Naive B cell (primary cell): ENCODE measurements at places on chromosomes 5 and 9. TPM values are rescaled to one million over a fixed set of nuclear protein-coding genes. Genes with fewer than 3 reads are reported as not detected.

The DNAH5 gene
- not detected for polyA plus RNA-seq

The LIX1 gene
- polyA plus RNA-seq: 0.95 TPM

The LCN1 gene
- not detected for polyA plus RNA-seq

GRCh38 chr9:137550231-137550621 lies at the start of gene PNPLA7:
Gene PNPLA7 (minus strand): TSS chr9:137550402. CDS start chr9:137550197, 205 bp downstream.
- peak; percentile 69 for DNase-seq

DNA sequence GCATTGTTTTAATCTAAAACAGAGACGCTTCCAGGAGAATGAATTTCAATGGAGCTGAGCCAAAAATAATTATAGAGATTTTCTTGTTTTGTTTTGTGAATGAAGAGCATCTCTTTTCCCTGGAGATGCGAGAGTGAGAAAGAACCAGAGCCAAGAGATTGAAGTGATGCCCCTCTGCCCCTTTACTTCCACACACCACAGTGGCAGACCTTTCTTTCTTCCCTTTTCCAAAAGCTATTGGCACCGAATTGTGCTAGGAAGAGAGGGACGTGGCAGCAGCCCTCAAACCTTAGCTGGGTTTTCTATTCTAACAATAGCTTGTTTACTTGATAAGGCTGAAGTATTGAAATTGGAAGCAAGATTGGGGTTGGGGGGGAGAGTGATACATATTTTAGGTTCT lies 133.0 kb upstream of the TMEM161B start:
- no peak for DNase-seq

The SLIT3 gene
- not detected for polyA plus RNA-seq

GRCh38 chr5:83000428-83000827 lies 76.8 kb downstream of the TMEM167A start:
- no peak for DNase-seq

- DNase-seq: no peak
Observed at GRCh38 chr5:55316837-55317236, 9.0 kb downstream of the MTREX start.

The NSUN2 gene
- polyA plus RNA-seq: 45.7 TPM

DNA sequence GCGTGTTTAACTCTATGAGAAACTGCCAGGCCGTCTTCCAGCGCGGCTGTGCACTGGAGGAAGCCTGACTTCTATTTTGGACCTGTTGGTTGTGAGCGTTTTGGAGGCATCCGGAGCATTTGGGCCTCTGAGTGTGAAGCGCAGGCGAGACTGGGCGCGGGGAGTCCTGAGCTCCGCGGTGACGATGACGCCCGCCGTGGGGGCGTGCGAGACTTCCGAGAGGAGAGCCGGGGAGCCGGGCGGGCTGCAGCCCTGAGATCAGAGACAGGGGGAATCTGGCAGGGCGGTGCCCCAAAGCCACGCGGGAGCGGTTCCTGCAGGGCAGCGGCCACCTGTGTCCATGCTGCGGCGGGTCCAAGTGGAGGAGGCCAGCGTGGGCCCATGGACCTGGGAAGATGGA lies 47.4 kb downstream of the NTNG2 start:
- no peak for DNase-seq

DNA sequence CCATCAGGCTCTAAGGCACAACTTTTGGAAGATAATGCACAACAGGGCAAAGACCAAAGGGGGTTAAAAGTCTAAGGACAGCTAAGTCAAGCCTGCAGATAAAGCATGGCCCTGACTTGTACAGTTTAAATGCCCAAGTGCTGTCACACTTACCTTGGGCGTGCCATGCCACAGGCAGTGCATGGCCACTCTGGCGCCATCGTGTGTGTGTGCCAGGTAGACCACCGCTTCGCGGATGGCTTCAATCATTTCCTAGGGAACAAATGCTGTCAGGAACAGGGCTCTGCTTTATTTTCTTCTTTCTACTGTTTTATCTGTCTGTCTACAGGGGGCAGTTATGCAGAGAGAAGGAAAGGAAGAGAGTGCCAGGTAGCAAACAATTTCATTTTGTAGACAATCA lies 19.3 kb downstream of the PUM3 start:
- no peak for DNase-seq

The ARHGEF39 gene
- polyA plus RNA-seq: 2.6 TPM

The SUSD1 gene
- 9.2 TPM for polyA plus RNA-seq

DNA sequence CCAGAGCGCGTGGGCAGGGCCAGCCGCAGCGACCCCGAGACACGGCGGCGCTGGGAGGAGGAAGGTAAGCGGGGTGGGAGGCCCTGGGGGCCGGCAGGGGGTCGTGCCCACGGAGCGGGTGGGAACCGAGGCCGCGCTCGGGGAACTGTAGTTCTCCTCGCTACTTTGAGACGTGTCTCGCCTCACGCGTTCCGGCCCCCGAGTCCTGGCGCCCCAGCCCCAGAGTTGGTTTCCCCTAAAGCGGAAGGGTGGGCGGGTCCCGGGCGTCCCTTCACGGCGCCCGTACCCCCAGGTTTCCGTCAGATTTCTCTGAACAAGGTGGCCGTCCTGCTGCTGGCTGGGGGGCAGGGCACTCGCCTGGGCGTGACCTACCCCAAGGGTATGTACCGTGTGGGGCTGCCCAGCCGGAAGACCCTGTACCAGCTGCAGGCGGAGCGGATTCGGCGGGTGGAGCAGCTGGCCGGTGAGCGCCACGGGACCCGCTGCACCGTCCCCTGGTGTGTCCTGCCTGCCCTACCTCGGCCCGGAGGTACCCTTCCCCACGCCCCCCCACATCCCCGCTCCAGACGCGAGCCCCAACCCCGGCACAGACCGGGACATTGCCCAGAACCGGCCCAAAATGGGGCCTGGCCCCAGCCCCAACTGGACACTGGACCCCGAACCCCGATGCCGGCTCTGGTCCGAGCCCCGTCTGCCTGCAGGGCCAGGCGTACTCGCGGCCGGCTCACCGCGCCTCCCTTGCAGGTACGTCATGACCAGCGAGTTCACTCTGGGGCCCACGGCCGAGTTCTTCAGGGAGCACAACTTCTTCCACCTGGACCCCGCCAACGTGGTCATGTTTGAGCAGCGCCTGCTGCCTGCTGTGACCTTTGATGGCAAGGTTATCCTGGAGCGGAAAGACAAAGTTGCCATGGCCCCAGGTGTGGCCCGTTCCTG lies 709 bp downstream of the UAP1L1 start:
- DNase-seq: peak; percentile 57

- DNase-seq: no peak
Observed at GRCh38 chr5:161030229-161030628, 178.2 kb upstream of the ATP10B start.

GRCh38 chr5:66174338-66174737 lies 30.2 kb downstream of the SREK1 start:
- no peak for DNase-seq

DNA sequence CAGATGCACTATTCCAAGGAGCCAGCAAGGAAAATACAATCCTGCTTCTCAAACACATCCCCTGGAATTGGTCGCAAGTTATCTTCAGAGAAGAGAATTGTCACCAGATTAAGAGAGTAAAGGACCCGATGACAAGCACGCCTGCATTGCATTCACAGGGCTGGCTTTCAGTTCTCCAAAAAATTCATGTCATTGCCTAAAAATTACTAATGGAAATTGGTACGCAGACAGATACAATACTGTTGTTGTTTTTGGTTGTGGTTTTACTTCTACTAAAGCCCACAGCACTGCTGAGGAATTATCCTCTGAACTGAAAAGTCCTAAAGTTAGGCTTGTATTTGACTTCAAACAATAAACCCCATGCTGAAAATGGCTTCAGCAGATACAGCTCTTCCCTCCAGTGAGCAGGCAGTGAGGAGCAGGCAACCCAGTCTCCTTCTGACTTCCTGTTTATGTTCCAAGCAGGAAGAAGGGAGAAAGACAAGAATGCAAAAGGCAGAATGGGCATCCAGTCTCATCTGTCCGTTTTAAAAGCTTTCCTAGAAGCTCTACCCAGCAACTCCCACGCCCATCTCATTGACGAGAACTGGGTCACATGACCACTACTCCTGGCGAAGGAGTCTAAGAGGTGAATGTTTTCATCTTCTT lies 80.6 kb upstream of the ZNF366 start:
- DNase-seq: no peak

The RASGRF2 gene
- not detected for polyA plus RNA-seq

DNA sequence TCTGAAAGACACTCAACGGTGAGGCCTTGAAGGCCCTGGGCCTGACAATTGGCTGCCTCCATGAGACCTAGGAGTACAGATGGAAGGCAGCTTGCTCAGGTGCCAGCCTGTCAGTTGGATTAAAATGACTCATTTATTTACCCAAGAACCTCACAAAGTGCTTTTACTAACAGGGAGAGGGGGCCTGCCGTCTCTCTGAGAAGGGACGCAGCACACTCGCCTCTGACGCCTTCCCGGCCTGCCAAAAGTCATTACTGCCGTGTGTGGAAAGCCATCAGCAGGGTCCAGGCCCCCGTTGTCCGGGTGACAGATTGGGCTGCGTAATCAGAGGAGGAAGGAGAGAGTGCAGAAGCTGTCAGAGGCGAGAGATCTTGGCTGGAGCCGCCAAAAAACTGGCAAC lies 32.4 kb downstream of the DDX31 start:
- no peak for DNase-seq

DNA sequence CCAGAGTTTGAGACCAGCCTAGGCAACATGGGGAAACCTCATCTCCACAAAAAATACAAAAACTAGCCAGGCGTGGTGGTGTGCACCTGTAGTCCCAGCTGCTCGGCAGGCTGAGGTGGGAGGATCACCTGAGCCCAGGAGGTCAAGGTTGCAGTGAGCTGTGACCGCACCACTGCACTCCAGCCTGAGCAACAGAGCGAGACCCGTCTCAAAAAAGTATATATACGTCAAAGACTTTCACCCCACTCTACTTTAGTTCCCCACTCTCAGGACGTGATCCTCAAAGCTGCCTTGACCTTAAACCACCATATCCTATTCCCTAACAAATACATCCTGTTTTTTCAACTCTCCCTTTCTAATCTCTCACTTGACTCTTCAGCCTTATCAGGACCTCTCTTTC lies 41.0 kb downstream of the PCDHGC5 start:
- no peak for DNase-seq

The ZBTB6 gene
- 3.6 TPM for polyA plus RNA-seq

The GABBR2 gene
- not detected for polyA plus RNA-seq

The GFI1B gene
- polyA plus RNA-seq: 0.71 TPM

DNA sequence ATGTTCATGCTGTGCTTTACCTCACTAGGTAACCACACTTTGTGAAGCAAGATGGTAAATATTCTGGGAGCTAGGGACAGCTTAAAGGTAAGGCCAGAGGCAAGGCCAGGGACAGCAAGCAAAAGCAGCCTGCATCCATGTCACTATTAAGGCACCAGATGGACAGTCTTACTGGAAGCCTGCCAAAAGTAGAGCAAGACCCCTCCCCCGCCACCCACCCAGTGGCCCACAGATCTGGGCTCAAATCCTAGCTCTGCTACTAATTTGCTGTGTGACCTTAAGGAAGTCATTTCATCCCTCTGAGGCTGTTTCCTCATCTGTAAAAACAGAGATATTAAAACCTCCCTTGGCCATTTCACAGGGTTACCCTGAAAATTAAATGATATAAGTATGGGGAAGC lies 13.2 kb upstream of the ERMP1 start:
- DNase-seq: no peak

The NRG2 gene
- polyA plus RNA-seq: not detected

DNA sequence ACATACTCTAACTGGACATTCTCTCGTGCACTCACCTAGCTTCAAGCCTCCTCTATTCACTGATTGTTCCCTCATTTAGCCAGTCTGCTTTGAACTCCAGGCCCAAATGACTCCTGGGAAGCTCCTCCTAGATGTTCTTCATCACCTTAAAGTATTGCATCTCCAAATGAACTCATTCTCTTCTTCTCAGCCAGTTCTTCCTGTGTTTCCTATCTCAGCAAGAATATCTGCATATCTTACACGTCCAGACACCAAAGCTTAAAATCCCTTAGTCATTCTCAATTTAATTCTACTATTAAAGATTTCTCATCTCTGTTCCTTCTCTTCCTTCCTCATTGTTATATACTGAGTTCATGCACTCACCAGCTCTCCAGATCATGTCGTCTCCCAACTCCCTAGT lies 118.6 kb upstream of the DAB2 start:
- no peak for DNase-seq

The TLN1 gene
- 58.5 TPM for polyA plus RNA-seq

The SPATA6L gene
- not detected for polyA plus RNA-seq

GRCh38 chr5:60280943-60281342 lies 387.4 kb upstream of the PDE4D start:
- DNase-seq: no peak

GRCh38 chr5:166354332-166354731 lies 1937.1 kb upstream of the WWC1 start:
- DNase-seq: no peak

GRCh38 chr5:59840200-59840601 lies 53.3 kb downstream of the PDE4D start:
- no peak for DNase-seq
